ENCODE measurements at places on chromosomes 3 and 15.

DNA sequence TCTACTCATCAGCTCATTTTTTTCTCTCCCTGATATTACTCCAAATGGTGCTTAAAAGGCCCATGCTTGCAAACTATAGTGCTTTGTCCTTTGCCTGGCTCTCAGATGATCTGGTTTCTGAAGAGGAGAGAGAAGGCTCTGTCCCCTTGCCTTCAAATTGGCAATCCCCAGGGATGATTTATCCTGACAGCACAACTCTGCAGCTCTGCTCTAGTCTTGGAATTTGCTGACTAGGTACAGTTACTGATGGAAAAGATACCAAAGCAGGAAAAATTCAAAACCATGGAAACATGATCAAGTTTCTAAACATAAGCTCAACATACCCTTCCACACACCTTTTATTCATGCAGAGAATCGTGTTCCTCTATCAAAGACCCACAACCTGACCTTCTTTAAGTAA, 106.7 kb upstream of the CADPS start:
- DNase-seq: no peak

- H3K36me3 ChIP-seq: peaks cover 4% of the 10 kb centered on the region
- no peaks in the 10 kb centered on the region for H3K27me3 ChIP-seq
- H3K4me3 ChIP-seq: no peak overlapping the region
- peaks cover 53% of the 10 kb centered on the region for H3K4me1 ChIP-seq
- peak; percentile 78 for DNase-seq
Measured at GRCh38 chr3:32399030-32399620, 7.5 kb downstream of the CMTM7 start.

GRCh38 chr3:42556089-42556632, 25.6 kb downstream of the SEC22C start:
- H3K4me3 ChIP-seq: no peak overlapping the region
- H3K36me3 ChIP-seq: peaks cover 74% of the 10 kb centered on the region
- no peak for DNase-seq
- H3K27ac ChIP-seq: no peak overlapping the region
- no peaks in the 10 kb centered on the region for H3K4me1 ChIP-seq

- no peaks in the 10 kb centered on the region for H3K27me3 ChIP-seq
- no peak overlapping the region for H3K4me3 ChIP-seq
- peak; percentile 61 for DNase-seq
- H3K27ac ChIP-seq: no peak overlapping the region
- H3K4me1 ChIP-seq: no peaks in the 10 kb centered on the region
Measured at GRCh38 chr3:127970966-127971592, 56.0 kb downstream of the KBTBD12 start.

- no peaks in the 10 kb centered on the region for H3K27me3 ChIP-seq
- H3K4me1 ChIP-seq: no peaks in the 10 kb centered on the region
- no peak overlapping the region for H3K27ac ChIP-seq
- H3K36me3 ChIP-seq: no peaks in the 10 kb centered on the region
- DNase-seq: no peak
Measured at GRCh38 chr15:29870495-29871151, 48.4 kb upstream of the TJP1 start.

GRCh38 chr3:107927361-107928083, 163.3 kb downstream of the CD47 start:
- no peaks in the 10 kb centered on the region for H3K36me3 ChIP-seq
- peak; percentile 77 for DNase-seq
- peaks cover 15% of the 10 kb centered on the region for H3K27me3 ChIP-seq

GRCh38 chr15:68311464-68311835, 33.9 kb downstream of the FEM1B start:
- H3K27ac ChIP-seq: no peak overlapping the region
- no peak overlapping the region for H3K4me3 ChIP-seq
- no peaks in the 10 kb centered on the region for H3K27me3 ChIP-seq
- H3K36me3 ChIP-seq: no peaks in the 10 kb centered on the region
- H3K4me1 ChIP-seq: peaks cover 2% of the 10 kb centered on the region
- DNase-seq: no peak

GRCh38 chr3:9147215-9147895, 102.1 kb downstream of the SRGAP3 start:
- H3K27ac ChIP-seq: no peak overlapping the region
- no peak overlapping the region for H3K4me3 ChIP-seq
- no peaks in the 10 kb centered on the region for H3K27me3 ChIP-seq
- no peak for DNase-seq
- no peaks in the 10 kb centered on the region for H3K4me1 ChIP-seq

DNA sequence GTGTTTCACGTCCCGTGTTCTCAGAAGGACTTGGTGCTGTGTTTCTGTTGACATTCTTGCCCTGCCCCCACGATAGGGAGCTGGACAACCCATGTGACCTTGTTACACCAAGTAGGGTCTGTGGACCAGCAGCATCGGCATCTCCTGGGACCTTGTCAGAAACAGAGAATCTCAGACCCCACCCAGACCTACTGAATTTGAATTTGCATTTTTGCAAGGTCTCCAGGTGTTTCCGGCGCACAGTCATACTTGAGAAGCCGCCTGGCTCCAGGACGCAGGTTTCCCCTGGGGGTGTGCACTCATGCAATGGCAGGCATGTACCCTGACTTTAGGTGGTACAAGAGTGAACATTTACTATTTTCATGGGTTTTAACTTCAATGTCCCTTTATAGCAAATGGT, 117.9 kb downstream of the TLE3 start:
- no peaks in the 10 kb centered on the region for H3K36me3 ChIP-seq
- peaks cover 7% of the 10 kb centered on the region for H3K27me3 ChIP-seq
- peak overlapping the region; percentile 34 for H3K4me3 ChIP-seq
- peaks cover 51% of the 10 kb centered on the region for H3K4me1 ChIP-seq

- H3K36me3 ChIP-seq: no peaks in the 10 kb centered on the region
- H3K4me3 ChIP-seq: no peak overlapping the region
- no peaks in the 10 kb centered on the region for H3K27me3 ChIP-seq
- H3K27ac ChIP-seq: no peak overlapping the region
Measured at GRCh38 chr3:30729512-30729911, 123.1 kb downstream of the TGFBR2 start.

DNA sequence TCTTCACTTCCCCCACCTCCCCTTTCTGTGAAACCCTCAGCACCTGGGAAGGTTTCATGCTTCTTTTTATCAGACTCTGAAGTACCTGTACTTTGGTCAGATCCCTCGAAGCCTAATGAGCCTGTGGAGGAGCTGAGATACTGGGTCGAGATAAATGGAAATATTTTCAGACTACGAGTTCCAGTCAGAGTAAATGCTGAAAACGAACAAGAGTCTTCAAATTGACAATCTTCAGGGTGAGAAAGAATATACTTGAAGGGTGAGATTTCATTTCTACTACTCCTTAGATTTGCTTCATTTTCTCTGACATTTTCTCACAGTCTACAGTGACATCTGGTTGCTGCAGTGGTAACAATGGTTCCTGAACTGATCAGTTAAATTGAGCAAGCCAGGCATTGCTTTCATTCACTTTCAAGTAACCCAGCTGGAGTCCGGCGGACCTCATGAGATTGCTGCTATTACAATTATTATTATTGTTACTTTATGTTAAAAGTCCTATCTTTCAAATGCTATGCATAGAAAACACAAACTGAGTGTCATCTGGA, 337.2 kb downstream of the VGLL3 start:
- no peak overlapping the region for H3K27ac ChIP-seq
- H3K27me3 ChIP-seq: no peaks in the 10 kb centered on the region
- H3K4me3 ChIP-seq: no peak overlapping the region
- H3K4me1 ChIP-seq: no peaks in the 10 kb centered on the region

DNA sequence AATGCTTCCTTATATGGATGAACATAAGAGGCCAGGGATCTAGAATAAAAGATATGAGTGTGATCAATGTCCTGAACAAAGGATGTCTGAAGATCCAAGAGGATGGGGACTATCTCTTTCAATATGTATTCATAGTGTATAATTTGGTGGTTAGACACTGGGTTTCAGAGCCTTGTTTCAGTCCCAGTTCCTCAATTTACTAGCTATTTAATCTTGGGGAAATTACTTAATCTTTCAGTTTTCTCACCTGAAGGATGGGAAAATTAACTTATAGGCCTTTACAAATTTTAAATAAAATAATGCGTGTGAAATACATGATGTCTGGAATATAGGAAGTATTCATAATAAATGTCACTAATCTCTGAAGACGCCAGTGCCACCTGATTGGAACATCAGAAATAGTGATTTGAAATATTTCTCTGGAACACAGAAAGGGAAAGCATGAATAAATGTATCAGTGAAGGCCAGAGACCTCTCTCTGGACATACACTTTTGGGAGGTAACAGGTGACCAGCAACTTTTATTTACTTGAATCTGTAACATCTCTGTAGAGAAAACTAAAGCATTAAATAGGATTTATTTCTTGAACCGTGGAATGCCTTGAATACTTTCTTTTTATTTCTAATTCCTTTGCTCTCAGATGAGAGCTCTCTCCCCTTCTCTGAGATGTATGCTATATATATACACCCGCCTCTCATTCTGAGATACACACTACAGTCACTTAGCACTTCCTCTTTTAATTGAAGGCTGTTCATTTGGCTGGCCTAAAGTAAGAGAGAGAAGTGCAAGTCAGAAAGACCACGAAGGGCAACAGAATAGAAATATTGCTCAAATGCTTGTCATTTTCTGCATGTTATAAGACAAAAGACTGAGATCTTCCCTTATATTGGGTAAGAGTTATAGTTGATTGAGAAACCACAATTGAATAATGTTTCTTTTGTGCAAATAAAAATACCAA, 407.1 kb downstream of the LSAMP start:
- no peak overlapping the region for H3K4me3 ChIP-seq
- DNase-seq: peak; percentile 18
- H3K27me3 ChIP-seq: no peaks in the 10 kb centered on the region

DNA sequence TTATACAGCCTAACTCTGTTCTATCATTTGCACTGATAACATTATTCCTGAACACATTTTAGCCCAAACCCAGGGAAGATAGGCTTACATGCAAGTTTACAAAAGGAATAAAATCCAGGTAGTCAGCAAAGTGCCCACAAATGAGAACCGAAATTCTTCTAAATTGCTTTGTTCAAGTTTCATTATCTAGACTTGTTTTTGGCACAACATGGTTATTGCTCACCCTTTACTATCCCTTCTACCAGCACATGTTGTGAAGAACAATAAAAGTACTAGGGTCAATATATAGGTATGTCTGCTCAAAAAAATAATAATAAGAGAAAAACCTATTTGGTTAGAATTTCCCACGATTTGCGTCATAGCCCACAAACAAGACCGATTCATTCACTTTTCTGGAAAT, 430.5 kb downstream of the FGF12 start:
- H3K27me3 ChIP-seq: no peaks in the 10 kb centered on the region
- H3K4me3 ChIP-seq: no peak overlapping the region
- H3K36me3 ChIP-seq: no peaks in the 10 kb centered on the region
- no peaks in the 10 kb centered on the region for H3K4me1 ChIP-seq
- DNase-seq: no peak

GRCh38 chr3:76950590-76950989, 89.3 kb upstream of the ROBO2 start:
- no peak overlapping the region for H3K4me3 ChIP-seq
- no peak for DNase-seq
- H3K27ac ChIP-seq: no peak overlapping the region
- no peaks in the 10 kb centered on the region for H3K27me3 ChIP-seq
- H3K36me3 ChIP-seq: no peaks in the 10 kb centered on the region

Measured in B cell (primary cell).